Cerebellar cortex (tissue), 1 donor: ENCODE measurements at places on chromosomes 4 and X.

DNA sequence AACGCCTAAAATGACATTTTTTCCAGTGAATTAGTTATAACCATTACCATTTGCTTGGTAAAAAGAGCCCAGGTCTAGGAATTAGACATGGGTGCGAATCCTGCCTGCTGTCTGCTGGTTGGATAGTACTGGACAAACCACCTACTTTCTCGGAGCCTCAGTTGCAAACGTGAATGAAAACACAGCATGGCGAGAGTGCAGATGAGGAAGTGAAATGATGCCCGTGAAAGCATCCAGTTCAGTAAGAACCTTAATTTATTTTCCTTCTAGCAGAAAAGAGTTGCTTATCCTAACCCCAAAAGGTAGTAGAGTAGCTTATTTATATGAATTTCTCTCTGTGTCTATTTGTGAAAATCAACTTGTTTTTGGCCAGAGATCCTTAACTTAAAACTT, 171.4 kb upstream of the GALNT7 start:
- DNase-seq = no peak

DNA sequence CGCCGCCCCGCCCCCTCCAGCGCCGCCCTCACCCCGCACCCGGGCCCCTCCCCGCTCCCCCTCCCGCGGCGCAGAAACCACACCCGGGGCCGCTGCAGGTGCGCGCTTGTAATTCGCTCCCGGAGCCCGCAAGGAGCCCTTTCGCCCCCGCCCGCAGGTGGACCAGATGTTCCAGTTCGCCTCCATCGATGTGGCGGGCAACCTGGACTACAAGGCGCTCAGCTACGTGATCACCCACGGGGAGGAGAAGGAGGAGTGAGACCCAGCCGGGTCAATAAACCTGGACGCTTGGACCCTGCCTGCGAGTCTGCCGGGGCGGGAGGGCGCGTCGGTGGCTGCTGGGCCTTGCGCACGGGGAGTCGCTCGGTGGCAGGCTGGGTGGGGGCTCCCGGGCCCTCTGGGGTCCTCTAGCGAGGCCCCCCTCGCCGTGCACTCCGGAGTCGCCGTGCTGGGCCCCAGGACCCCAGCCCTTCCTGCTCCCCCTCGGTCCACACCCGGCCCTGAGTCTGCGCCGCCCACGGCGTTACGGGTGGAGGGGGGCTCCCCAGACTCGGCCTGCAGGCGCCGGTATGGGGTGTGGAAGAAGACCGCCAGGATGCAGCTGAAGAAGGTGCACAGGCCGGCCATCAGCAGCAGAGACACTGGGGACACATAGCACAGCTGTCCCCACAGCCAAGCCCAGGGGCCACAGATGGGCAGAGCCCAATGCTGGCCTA, 7.1 kb downstream of the SLC49A3 start:
- DNase-seq = no peak

- DNase-seq = no peak
Observed at GRCh38 chr4:127708985-127709384, 21.2 kb upstream of the SLC25A31 start.

GRCh38 chr4:183136855-183137254, 37.8 kb downstream of the WWC2 start:
- no peak for DNase-seq

DNA sequence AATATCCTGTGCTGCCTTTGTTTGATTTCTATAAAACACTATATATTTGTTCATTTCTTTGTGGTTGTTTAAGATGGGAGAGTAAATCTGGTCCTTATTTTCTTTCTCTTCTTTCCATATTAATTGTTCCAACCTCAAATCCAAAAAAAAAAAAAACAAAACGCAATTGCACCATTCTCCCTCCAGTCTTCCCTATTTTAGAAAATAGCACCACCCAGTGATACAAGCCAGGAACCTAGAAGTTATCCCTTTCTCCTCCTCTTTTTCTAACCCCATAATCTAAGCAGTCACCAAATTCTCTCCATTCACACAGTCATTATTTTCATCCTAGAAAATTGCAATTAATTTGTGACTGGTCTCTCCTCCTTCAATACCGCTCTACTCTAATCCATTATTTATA, 107.8 kb downstream of the GABRA3 start:
- DNase-seq = no peak

GRCh38 chrX:47607091-47607490, 12.6 kb downstream of the SYN1 start:
- DNase-seq = no peak

DNA sequence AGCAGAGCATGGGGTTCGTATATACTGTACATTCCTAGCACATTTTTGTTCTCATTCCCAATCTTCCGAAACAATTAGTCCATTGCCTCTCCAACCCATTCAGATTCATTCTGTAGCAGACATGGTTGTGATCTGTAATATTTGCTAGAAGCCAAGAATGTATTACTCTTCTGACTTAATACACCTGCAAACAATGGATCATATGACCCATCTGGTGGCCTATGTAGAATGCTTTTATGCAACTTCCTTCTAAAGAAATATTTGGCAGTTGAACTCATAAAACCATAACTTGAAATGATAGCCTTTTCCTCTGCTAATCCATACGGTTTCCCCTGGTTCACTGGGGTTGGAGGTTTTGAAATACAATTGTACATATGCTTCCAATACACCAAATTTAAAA, 32.8 kb upstream of the SGMS2 start:
- no peak for DNase-seq

GRCh38 chrX:133576876-133577275, 161.6 kb upstream of the GPC4 start:
- DNase-seq = no peak
